ENCODE measurements at places on chromosomes 13 and 19. TPM values are rescaled to one million over a fixed set of nuclear protein-coding genes. Genes with fewer than 3 reads are reported as not detected.
A peak's percentile ranks its signal among the peaks of the same experiment; 100 is the strongest.

The WTIP gene
- total RNA-seq, result 0.65 TPM

The LILRB2 gene
- total RNA-seq, result not detected

The ADGRE3 gene
- total RNA-seq, result not detected

- H3K27ac ChIP-seq, result no peak overlapping the region
- peaks cover 12% of the 10 kb centered on the region for H3K4me1 ChIP-seq
- peaks cover 5% of the 10 kb centered on the region for H3K36me3 ChIP-seq
- H3K4me3 ChIP-seq, result no peak overlapping the region
- H3K27me3 ChIP-seq, result peaks cover 10% of the 10 kb centered on the region
Observed at GRCh38 chr13:76894401-76895110, 8.4 kb upstream of the KCTD12 start.

- H3K4me3 ChIP-seq, result no peak overlapping the region
- no peaks in the 10 kb centered on the region for H3K4me1 ChIP-seq
- no peaks in the 10 kb centered on the region for H3K36me3 ChIP-seq
- no peak overlapping the region for H3K27ac ChIP-seq
- no peaks in the 10 kb centered on the region for H3K27me3 ChIP-seq
Observed at GRCh38 chr13:85040215-85040614, 759.0 kb downstream of the SLITRK6 start.

DNA sequence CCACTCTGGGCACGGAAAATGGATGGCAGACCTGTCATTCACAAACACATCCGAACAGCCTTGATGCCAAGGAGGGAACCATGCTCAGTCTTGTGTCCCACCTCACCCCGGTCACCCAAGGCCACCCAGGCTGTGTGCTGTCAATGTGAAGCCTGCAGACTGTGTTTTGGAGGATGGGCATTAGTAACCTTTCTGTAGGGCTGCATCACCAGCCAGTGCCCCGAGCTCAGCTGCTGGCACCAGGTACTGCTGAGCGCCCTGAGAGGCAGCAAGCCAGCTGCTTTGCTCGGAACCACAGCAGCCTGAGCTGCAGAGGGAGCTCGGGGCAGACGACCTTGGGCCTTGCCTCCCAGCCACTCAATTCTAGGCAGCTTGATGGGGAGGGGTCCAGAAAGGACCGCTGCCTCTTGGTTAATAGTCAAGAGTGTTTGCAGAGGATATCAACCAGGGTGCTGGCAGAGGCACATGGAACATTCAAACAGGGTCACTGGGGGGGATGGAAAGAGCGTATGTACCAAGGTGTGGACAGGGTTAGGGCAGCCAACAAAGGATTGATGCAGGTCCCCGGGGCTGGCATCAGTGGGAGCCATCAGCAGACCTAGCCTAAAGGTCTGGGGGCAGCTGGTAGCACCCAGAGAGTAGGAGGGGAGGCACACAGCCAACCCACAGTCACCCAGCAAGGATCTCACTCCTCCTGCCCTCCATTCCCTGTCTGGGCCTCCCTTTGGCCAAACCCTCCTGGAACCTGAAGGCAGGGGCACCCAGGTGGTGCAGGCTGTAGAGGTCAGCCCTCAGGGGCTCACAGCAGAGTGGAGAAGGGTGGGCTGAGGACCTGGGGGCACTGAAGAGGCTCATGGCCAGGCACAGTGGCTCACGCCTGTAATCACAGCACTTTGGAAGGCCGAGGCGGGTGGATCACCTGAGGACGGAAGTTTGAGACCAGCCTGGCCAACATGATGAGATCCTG lies 8.1 kb downstream of the VSTM2B start:
- H3K27ac ChIP-seq, result no peak overlapping the region
- no peak for DNase-seq

DNA sequence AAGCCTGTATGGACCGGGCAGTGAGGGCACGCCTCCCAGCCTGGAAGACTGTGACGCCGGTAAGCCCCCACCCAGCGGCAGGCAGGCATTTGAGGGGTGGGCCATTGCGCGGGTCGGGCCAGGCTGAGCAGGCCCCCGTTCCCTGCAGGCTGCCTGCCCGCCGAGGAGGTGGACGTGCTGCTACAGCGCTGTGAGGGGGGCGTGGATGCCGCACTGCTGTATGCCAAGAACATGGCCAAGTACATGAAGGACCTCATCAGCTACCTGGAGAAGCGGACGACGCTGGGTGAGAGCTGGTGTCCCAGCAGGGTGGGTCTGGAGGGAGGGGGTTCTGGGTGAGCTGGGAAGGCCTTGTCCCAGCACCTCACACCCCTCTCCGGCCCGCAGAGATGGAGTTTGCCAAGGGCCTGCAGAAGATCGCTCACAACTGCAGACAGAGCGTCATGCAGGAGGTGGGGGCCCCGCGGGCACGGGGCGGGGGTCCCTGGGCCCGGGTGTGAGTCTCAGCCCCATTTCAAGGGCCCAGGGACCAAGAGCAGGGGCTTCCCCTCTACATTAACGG lies 7.1 kb downstream of the ARHGAP45 start:
- DNase-seq, result no peak
- H3K4me3 ChIP-seq, result peak overlapping the region; percentile 43
- peak overlapping the region; percentile 49 for H3K27ac ChIP-seq
- H3K36me3 ChIP-seq, result peaks cover 49% of the 10 kb centered on the region
- H3K4me1 ChIP-seq, result peaks cover 59% of the 10 kb centered on the region

All from activated CD4-positive, alpha-beta memory T cell treated with anti-CD3 and anti-CD28 coated beads for 36 hours (primary cell).